ENCODE measurements at places on chromosomes 7 and 10.

- no peak for DNase-seq
These were observed 17.6 kb downstream of the ARMH3 start for GRCh38 chr10:102038410-102038809.

DNA sequence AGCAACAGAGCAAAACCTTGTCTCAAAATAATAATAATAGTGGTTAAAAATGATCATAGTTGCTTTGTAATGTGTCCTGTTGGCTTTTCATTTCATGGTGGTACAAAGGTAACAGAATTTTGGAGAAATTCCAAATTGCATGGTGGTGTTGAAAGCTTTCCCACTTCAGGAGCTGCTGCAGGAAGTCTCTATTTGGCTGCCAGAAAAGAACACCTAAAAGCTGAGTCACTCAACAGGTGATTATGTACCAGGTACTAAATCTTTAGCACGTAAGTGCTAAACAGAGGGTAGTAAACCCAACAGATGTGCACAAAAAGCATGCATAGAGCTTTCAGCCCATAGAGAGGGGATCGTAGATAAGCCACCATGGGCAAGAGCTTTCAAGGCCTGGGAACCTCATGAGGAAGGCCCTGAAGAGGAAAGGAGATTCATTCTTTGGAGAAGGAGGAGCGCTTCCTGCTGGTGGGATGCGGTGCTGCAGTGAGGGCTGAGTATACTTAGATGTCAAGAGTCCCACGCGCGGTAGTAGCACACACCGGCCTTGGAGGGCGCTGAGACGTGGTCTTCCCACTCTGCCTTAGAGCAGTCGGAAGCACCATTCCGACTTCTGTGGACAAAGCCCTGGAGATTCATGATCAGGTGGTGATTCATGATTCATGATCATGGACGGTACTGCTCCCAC, 118.7 kb downstream of the RALA start:
- no peak for DNase-seq

GRCh38 chr7:46321556-46322205, 400.6 kb upstream of the IGFBP3 start:
- peak; percentile 75 for DNase-seq

DNA sequence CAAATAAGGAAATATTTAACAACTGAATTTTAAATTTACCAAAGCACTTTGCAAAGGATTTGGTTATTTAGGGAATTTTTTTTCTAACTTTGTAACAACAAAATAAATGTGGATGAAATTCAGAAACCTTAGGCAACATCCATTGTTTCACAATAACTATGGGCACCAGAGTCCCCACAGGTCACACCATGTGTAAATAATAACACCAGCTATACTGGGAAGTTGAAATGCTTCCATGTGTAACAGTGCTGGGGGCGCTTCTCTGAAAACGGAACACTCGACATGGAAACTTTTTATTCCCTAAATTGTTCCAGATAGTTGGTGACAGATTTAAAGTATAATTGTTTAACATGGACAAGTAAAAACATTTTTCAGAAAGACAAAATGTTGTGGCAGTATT, 818.6 kb downstream of the TNS3 start:
- DNase-seq = peak; percentile 17

DNA sequence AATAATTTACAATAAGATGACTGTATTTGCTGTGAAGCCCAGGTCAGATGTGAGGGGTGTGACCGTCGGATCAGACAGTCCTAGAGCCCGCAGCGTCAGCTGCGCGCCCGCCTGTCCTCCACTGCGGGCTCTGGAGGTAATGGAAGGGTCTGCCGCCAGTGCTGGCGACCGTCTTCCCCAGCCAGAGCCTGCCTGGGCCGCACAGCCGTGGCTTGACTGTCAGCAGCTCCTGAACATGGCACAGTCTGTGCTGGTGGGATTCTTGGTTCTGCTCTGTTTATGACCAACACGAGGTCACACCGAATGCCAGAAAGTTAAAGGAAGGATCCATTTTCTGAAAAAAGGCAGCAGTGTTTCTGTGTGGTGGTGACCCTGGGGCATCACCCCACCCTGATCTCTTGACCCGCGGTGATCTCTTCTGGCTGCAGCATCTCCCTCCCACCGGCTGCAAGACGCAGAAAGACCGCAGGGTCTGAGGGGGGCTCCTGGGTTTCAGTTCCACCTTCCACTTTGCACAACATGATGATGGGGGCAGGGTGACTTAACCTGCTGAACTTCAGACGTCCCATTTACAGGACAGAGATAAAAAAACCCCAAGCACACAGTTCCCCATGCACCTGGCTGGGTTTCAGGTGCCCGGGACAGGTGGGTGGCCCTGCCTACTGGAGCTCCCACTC, 103.7 kb downstream of the DNAJB6 start:
- DNase-seq = no peak

- DNase-seq = no peak
These were observed 290.2 kb downstream of the DNAJB6 start for GRCh38 chr7:157627033-157627432.

DNA sequence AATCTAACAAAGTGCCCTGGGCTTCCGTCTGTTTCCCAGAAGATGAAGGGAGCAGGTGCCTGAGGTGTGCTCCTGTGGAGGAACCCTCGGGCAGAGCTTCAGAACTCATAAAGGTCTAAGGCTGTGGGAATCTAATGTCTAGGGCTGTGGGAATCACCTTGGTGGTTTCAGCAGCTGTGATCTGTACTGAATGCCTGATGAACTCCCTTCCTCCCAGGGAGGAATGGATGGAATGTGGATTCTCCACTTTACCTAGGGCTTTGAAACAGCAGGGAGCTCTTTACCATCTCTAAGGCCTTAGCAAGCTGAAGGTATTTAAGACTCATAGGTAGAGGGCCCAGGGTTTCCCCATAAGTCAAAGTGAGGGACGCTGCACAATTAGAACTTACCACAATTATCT, 36.0 kb upstream of the SEMA3E start:
- DNase-seq = no peak

DNA sequence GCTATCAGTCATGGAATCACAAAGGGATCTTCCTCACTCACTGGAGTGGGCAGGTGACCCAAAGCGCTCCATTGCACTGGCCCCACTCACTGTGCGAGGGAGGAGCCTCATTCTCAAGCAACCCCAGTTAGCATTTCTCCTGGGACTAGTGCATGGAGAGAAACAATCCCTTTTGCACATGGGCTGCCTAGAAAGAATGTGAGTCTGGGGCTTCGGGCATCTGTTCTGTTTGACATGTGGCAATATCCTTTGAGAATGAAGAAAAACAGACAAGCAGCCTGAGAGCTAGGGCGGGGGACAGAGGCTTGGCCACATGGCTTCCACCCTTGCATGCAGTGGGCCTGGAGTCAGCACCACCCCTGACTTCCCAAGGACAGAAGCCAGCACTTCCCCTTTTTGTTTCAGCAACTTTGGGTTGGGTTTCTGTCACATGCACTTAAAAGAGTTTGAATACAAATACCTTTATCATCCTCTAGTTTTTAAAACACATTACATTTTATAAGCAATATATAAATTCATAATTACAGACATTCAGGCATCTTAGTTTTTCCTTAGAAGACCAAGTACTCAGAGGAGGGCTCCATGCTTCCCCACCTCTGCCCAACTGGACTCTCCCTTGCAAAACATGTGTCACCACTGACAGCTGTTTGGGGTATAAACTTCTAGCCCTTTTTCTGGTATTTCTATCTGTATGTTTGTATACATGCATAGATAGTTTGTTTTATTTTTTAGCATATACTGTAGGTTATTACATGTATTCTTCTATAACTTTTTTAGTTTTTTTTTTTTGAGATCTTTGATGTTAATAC, 73.8 kb downstream of the RBM20 start:
- no peak for DNase-seq

- DNase-seq = no peak
These were observed 70.3 kb upstream of the NMT2 start for GRCh38 chr10:15238555-15239335.

GRCh38 chr10:49360271-49361177, 35.4 kb downstream of the DRGX start:
- no peak for DNase-seq

DNA sequence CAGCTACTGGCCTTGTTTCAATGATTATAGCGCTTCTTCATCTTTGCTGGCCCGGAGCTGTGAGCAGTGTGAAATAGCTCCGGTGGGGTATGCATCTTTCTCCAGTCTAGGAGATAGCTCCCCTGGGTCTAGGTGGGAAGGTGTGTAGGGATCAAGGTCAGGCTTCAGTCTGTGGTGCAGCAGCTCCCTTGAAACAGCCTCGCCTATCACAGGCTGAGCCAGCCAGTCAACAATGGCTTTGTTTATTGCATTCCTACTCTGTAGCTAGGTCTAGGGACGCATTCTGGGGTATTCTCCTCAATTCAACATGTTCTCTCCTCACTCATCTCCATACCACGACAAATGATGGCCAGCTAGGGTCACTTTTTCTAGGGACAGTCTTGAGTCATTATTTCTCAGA, 646.8 kb upstream of the IGFBP3 start:
- no peak for DNase-seq

DNA sequence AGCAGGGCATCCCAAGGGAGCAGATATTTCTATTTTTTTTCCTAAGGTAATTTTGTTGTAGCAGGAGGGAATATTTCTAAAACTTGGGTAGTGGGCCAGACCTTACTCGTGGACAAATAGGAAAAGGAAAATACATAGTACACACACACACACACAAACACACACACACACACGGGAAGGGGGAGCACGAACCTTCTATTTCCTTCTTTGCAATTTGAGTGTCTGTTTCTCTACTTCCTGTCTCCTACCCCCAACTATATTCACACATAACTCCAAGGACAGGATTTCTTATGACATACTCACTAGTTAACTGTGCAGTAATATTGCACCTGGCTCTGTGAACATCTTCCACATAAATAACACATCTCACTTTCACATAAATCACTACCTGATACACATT, 4.4 kb downstream of the LDB1 start:
- peak; percentile 36 for DNase-seq

GRCh38 chr7:108413782-108414492, 42.3 kb downstream of the NRCAM start:
- DNase-seq = peak; percentile 47

GRCh38 chr10:78756604-78757343, 312.0 kb upstream of the ZMIZ1 start:
- DNase-seq = peak; percentile 98

GRCh38 chr7:47587976-47588375, 6.1 kb upstream of the TNS3 start:
- DNase-seq = no peak

DNA sequence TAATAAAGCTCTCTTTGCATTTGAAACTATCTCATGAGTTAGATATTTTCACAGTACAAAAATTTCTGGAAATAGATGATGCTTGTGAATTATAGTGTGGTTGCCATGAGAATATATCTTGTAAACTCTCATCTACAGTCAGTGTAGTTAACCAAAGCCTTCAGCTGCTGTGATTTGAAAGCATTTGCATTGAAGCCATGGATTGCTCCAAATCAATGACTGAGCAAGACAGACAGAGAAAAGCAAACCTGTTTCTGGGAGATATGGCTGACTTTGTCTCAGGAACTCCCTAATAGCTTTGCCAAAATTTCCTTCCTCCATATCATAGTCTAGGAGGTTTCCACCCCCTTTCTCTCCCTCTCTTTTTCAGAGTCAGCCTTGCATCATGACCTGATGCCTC, 955.3 kb downstream of the REEP3 start:
- no peak for DNase-seq

DNA sequence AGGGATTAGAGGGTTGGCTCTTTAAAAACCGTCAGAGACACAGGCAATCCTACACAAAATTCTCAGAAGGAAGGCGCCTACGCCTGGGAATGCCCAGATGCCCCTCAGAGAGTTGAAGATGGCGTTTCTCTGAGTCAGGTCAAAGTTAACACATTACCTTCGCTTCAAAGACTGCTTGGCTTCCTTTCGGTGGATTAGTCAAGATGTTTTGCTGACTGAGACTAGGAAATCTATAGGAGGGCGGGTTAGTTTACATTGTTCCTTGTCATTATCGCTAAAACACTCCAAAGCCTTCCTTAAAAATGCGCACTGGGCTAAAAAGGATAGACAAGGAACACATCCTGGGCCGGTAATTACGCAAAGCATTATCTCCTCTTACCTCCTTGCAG, 995 bp upstream of the CFTR start:
- no peak for DNase-seq

DNA sequence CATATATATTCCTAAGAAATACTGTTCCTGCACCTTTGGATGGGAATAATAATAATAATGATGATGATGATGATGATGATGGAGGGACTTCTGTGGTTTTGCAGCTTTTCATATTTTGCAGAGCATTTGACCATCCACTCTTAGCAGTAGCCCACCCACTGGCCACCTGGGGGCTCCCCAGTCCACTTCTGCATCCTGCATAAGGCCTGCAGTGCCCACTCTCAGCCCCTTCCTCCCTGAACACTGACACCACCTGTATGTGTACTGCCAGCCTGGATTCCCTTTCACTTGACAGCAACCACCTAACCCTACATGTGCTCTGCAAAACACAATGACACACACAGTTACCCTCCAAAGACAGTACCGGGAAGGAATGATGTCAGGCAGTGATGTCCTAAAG, 131.4 kb downstream of the ADAM12 start:
- no peak for DNase-seq

DNA sequence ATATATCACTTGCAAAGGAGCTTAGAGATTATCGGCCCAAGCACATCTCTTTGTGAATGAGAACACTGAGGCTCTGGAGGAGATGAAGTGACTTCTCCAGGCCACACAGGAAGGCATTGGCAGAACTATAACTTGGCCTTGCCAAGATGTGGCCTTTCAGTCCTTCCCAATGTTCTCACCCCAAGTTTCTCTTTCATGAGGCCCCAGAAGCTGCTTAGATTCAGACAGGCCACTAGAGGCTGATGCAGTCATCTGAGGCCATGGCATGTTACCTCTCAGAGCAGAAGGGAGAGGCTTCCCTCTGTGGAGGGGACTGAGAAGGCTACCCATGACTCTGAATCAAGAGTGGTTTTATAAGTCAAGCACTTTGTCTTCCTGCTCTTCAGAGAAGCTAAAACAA, 1003.7 kb downstream of the LRMDA start:
- DNase-seq = no peak

DNA sequence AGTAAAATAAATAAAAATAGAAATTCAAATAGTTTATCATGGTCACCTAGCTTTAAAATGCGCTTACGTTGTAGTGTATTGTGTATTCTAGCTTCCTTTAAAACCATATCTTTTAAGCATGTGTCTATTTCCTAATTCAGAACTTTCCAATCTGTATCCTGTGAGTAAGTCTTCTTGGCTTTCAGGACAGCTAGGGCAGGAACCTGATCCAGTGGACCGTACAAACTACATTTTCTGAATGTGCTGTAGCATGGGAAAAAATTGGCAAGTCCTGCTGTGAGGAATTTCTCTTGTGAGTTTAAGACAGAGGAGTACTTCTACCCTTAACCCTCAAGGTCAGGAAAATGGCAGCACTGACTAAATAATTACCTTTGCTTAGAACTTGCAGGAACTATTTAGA, 12.1 kb downstream of the OPN1SW start:
- DNase-seq = no peak

- peak; percentile 64 for DNase-seq
These were observed 48.1 kb upstream of the TARP start for GRCh38 chr7:38321515-38321944.

DNA sequence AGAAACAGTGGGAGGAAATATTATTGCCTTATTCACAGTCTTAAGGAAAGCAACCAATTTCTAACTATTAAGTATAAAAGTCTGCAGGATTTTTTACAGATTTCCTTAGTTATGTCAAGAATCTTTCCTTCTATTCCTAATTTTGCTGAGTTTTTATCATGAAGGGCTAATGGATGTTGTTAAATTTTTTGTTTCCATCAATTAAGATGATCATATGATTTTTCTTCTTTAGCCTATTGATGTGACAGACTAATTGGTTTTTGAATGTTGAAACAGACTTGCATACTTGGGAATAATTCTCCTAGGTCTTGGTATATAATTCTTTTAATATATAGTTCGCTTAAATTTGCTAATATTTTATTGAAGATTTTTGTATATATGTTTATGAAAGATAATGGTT, 569.1 kb upstream of the KCND2 start:
- no peak for DNase-seq

All from fibroblast of skin of right quadriceps (primary cell).